ENCODE measurements at places on chromosomes 1 and 21. TPM values are rescaled to one million over a fixed set of nuclear protein-coding genes. Genes with fewer than 3 reads are reported as not detected.
A peak's percentile ranks its signal among the peaks of the same experiment; 100 is the strongest.

The LIPI gene
- 0.98 TPM for total RNA-seq

The OR2T33 gene
- not detected for total RNA-seq

The OR6K3 gene
- not detected for total RNA-seq

The SLAMF8 gene
- total RNA-seq, result 3.3 TPM

The COQ8A gene
- total RNA-seq, result 32.4 TPM

The FCRL5 gene
- 0.36 TPM for total RNA-seq

- peak; percentile 59 for DNase-seq
Measured at GRCh38 chr21:45319461-45320211, 31.9 kb upstream of the POFUT2 start.

DNA sequence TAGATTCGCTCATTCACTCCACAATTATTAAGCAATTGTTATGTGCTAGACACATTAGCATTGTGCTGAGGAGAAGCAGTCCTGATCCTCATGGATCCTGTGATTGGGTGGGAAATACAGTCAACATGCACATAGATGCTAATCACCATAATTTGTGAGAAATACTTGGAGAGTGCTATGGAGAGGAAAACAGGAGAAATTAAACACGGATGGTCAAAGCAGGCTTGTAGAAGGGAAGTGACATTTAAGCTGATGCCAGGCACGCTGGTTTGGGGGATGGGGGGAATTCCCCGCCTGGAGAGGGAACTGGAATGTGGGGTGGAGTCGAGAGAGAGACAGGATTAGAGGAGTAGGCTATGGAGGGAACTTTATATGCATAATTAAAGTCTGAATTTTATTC lies 52.2 kb upstream of the L1TD1 start:
- no peak for DNase-seq

- DNase-seq, result no peak
Measured at GRCh38 chr1:92949937-92950817, 11.1 kb downstream of the DIPK1A start.

DNA sequence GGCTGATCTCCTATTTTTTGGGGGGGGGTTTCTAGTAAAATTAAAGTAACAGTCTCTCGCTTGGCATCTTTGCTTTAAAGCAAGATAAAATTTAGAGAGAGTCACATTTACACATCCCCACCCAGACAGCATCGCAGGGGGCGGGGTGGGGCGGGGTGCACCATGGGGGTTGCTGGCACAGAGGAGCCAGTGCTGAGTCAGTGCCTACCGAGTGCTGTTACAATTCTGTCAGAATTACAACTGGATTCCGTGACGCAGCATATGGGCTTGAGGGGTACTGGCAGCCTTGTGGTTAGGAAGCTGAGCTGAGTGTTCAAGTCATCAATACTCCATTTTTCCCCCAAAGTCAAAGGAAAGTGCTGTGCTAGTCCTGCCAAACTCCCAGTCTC lies 175.9 kb downstream of the PRDM16 start:
- no peak for DNase-seq

- DNase-seq, result no peak
Measured at GRCh38 chr1:25977801-25978200, 20.1 kb downstream of the PAFAH2 start.

GRCh38 chr1:241888232-241888631 lies 40.2 kb downstream of the EXO1 start:
- DNase-seq, result no peak

- DNase-seq, result no peak
Measured at GRCh38 chr1:196136396-196136795, 471.8 kb downstream of the KCNT2 start.

GRCh38 chr1:201329286-201329685 lies 46.0 kb downstream of the PKP1 start:
- DNase-seq, result no peak

- no peak for DNase-seq
Measured at GRCh38 chr1:77276941-77277340, 4.9 kb upstream of the AK5 start.

GRCh38 chr1:222357252-222357651 lies 190.7 kb downstream of the HHIPL2 start:
- no peak for DNase-seq

DNA sequence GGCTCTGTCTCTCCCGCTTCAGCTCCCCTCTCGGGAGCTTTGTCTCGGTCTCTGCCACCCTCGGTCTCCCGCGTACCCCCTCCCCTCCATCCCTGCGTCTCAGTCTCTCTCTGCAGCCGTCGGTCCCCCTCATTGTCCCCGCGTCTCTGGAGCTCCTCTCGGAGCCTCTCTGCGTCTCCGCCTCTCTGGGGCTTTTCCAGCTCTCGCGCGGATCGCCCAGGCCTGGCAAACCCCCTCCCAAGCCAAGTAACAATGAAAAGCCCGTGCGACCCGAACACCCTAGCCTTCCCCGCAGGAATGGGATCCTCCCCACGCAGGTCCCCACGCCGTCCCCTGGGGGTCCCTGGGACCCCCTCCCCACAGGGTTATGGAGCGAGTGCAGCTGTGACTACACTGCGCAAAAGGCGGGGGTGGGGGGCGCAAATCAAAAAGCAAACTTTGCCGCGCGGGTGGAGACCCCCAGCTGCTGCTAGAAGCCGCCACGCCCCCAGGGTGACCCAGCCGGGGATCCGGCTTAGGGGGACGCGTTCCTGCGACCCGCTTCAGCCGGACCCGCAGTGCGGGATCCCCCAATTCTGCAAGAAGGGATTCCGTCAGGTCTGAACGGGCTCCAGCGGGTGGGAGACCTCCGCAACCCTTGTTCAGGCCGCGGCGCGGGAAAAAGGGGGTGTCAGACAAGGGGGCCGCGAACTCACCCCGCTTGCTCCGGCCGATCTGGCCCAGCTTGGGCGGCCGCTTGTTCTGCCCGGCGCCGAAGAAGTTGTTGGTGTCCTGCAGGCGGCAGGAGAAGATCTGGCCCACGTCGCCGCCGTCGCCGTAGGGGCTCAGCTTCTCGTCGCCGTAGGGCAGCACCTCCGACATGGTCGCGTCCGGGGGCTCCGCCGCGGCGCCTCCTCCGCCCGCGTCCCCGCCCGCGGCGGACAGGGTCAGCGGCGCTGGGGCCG lies 1.2 kb downstream of the CAMK2N1 start:
- no peak for DNase-seq

DNA sequence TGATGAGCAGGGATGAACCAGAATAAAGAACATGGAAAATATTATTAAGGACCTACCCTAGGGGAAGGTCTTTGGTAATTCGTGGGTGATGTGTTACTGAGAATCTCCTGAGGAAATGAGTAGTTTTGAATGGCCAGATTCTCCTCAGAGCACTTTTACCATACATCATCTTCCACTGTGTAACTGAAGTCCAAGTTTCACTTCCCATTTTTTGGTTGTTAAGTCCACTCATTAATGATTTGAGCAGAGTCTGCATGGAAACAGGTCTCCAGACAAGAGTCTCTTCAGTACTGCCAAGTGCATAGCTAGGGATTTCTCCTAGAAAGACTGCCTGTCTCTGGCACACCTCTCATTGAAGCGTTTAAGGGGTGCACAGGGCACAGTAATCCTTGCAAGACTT lies 48.7 kb upstream of the PCP4 start:
- no peak for DNase-seq

GRCh38 chr1:5796028-5796427 lies 196.2 kb downstream of the NPHP4 start:
- DNase-seq, result no peak

DNA sequence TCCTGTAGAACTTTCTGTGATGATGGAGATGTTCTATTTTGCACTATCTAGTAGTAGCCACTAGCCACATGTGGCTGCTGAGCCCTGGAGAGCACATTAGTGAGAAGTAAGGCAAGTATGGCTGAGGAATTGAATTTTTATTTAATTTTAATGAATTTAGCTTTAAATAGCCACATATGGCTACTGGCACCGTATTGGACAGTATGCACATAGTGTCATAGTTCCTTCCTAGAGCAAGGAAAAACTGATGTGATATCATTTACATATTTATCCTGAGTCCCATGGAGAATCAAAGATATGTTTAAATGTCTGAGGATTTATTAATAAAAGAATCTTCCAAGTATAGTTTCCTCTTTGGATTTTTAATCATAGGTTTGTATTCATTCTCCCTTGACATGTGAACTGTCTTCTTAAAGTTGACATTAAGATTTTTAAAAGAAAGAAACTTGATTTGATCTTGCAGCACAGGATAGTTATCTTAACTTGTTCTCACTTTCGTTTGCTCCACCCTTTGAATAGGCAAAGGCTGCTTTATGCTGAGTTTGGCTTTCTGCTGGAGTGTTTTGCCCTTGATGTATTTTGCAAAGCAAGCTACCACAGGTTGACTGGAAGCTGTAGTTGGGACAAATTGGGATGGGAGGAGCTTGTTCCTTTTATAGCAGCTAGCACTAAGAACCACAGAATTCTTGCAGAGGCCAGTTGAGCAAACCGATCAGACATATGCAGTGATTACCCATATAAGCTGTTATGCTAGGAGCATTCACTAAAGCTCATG lies 129.7 kb downstream of the VPS13D start:
- DNase-seq, result no peak

DNA sequence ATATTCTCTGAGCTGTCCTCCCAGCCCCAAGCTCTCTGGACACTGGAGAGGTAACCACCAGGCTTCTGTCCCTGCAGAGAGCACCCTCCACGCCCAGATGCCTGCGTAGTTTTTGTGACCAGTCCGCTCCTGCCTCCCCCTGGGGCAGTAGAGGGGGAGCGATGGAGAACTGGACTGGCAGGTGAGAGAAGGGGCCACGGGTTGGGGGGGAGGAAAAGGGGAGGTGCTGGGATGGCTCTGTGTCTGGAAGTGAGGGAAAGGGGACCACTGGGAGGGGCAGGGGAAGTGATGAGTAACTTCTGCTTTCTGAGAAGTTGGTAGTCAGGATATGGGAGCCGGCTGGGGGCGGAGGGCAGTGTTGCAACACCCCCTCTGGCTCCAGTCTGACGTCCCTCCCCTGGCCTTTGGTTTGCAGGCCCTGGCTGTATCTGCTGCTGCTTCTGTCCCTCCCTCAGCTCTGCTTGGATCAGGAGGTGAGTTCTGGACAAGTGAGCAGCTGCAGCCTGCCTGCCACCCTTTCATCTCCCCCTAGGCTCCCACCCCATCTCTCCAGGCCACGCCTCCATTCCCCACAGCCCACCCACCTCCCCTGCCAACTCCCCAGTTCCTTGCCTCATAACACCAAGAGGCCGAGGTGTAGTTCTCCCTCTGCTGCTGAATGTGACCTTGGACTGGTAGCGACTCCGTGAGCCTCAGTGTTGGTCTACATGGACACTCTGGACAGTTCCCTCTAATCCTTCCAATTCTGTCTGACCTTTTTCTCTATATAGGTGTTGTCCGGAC lies 3.1 kb downstream of the ADAMTSL4 start:
- peak; percentile 90 for DNase-seq

DNA sequence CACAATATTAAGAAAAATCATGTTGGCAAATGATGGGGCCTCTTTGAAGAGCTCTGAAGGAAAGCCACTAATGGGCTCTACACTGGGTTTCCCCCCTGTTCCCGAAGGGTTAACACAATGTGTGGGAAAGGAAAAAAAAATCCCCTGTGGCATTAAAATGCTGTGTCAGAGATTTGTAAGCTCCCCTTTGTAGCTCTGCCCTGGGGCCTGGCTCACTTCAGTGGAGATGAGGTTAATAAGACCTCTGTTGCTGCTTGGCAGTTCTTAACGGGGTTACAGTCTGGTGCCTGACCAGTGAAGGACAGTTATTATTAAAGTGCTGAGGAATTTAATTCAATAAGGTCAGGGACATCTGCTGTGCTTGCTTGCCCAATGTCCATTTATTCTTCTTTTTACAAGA lies 129.7 kb upstream of the UBE2U start:
- no peak for DNase-seq

GRCh38 chr1:172270605-172271004 lies 149.9 kb upstream of the C1orf105 start:
- no peak for DNase-seq

DNA sequence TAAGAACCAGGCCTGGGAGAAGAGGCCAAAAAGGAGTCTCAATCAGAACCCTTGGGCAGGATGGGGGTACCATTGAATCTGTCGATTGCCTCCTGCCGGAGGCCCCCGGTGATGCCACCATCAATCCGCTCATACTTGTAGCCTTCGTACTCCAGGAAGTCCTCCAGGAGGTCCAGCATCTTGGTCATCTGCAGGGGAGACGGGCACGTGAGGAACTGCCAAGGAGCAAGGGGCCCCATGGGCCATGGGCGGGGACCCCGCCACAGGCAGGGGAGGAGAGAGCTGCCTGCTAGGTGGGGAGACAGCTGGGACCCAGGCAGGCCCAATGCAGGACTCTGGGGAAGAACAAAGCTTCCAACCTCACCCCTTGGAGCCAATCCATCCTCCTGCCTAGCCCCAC lies 48.6 kb downstream of the CHD5 start:
- no peak for DNase-seq

DNA sequence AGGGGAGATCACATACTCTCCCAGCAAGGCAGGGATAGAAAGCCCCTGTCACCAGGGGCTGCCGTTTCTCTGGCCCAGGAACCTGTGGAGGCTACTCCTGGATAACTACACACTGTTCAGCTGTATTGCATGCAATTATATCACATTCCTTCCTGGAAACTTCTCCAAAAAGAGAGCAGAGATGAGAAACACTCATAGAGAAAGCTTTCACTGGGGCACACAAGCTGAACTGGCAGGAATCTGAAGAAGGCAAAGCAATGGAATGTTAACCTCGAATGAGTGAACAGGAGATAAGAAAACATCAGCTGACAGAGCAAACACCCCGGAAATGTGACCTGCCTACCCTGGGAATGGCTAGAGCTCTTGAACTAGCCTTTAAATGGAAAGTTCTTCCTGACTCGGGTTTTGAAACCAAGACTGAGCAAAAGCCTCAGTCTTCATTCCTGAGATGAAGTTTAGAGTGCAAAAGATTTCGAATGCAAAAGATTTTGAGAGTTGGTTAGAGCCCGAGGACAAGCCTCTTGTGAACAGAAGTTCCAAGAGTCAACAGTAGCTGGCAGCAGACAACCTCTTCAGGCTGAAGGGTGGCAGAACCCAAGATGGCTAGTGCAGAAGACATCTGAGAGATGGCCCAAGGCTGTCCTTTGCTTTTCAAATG lies 32.3 kb downstream of the CCN1 start:
- DNase-seq, result no peak

DNA sequence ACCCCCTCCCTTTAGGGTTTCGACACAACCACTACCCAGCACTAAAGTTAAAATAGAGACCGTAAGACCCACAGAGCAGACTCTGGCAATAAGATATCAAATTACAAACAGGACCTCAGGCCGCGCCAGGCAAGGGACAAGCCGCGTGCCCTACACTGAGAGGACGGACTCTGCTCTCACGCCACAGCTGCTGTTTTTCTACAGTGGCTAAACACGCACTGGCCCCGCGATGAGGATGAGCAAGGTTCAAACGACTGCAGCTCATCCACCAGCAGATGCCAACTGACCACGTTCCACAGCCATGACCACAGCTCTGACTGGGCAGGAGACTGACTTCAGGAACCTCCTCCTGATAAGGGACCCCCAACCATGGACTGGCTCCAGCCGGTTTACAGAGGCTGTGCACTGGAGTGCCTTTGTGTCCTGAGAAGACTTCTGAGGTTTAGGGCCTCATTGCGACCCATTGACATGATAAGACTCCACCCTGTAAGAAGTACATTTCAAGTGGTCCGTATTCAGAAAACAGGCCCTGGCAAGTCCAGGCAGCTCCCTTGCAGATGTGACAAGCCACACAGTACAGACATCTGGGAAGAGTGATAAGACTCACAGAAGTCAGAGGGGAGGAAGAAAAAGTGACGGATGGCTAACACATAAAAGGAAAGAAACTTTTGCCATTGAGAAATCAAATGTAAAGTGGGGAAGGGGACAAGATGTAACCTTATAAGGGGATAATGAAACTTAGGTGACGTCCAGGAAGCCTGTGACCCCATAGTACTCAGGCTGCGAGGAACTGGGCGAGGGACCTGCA lies 1.5 kb upstream of the KRTAP10-6 start:
- no peak for DNase-seq

Measured in sciatic nerve (tissue), 2 donors.